ENCODE measurements at places on chromosomes 2 and 18.
A peak's percentile ranks its signal among the peaks of the same experiment; 100 is the strongest.

DNA sequence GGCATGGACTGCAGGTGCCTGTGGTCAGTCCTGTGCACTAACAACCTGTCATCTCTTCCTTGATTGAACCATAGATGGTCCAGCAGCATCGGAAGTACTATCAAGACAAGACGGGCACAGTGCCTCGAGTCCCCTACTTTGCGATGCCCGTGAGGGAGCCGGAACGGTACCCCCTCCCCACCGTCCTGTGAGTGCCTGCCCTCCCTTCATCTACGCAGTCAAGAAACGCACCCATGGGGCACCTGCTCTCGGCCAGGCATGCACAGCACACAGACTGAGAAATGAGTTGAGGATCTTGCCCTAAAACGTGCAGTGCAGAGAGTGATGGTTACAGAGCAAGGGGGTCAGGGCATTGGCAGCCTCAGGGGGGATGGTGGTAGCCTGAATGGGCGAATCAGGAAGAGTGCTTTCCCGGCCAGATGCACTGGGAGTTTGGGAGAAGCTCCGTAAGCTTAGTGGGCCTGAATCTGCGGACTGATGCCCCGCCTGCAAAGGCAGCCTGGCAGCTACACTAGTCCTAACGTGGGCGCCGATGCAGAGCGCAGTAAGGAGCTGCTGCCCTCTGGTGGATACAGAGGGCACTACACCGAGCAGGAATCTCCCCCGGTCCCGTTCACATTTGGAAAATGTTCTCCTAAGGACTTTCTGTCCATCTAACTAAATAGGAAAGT lies 63.6 kb downstream of the CIB4 start:
- DNase-seq: peak; percentile 69

DNA sequence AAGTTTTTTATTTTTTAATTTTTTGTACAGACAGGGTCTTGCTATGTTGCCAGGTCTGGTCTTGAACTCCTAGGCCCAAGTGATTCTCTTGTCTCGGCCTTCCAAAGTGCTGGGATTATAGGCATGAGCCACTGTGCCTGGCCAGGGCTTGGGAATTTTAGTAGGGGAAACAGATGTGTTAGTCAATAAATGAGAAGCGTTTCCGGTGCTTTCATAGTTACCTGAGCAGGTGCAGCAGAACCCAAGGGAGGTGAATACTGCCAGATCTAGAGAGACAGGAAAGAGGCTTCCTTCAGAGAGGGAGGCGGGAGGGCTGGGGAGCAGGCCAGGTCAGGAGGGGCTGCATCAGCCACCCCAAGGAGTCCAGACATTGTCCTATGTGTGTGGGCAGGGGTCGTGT lies 30.5 kb upstream of the IMPA2 start:
- no peak for DNase-seq

DNA sequence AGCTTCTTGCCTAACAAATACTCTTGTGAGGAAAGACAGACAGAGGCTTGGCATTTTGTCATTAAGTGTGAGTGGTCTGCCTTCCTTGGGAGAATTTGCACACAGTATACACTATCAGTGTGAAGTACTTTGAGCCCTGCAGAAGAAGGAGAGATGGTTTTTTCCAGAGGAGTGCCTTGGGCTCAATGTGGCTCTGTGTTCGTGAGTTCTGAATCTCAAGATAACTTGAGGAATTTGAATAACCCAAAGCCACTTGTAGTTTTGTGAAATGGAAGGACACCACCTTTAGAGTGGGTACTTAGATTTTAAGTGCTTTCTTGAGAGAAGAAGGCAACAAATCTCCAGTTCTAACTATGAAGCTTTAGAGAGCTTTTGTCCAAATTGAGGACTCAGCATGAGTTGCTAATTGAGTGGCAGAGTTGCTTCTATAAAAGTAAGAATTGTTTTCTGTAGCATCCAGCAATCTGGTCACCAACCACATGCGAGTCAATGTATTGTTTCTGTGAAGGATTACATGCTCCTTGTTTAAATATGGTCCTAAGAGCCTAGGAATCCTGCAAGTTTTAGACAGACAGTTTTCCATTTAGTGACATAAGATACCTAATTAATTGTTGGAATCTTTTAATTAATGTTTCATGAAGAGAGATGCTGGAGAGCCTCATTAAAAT lies 68.3 kb downstream of the BABAM2 start:
- no peak for DNase-seq

- no peak for DNase-seq
Measured at GRCh38 chr2:8485736-8486135, 196.1 kb upstream of the ID2 start.

GRCh38 chr2:63862806-63863205 lies 21.1 kb downstream of the UGP2 start:
- DNase-seq: no peak

DNA sequence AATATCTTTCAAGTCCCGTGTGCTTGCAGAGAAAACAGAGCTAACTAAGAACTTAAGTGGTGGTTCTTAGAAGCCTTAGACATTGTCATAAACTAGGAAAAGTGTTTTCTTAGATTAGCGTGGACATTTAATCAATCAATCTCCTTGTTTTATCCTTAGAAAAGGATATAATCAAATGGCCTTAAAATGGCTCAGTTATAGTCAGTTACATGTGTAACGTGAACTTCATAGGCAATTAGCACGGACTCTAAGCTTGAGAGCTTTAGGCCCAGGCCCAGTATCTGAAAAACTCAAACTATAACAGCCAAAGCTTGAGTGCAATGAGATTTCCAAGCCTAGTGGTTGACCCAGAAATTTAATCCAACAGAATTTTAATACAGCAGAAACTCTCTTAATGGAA lies 43.5 kb upstream of the SP3 start:
- DNase-seq: no peak

DNA sequence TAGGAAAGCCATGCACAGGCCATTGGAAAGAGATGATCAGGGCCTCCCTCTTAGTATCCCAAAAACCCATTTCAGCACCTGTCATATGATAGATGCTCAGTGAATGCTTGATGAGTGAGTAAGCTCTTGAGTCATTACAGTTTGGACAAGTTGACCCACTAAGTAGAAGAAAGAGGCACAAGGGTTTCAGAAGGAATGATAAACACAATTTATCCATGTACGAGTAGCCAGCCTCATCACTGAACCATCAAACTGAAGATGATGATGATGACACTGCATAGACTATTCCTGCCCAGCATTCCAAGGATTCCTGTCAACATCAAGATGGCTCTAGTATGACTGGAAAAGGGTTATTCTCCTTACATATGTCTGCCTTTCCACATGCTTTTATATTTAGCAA lies 596.0 kb downstream of the BCL11A start:
- DNase-seq: no peak

DNA sequence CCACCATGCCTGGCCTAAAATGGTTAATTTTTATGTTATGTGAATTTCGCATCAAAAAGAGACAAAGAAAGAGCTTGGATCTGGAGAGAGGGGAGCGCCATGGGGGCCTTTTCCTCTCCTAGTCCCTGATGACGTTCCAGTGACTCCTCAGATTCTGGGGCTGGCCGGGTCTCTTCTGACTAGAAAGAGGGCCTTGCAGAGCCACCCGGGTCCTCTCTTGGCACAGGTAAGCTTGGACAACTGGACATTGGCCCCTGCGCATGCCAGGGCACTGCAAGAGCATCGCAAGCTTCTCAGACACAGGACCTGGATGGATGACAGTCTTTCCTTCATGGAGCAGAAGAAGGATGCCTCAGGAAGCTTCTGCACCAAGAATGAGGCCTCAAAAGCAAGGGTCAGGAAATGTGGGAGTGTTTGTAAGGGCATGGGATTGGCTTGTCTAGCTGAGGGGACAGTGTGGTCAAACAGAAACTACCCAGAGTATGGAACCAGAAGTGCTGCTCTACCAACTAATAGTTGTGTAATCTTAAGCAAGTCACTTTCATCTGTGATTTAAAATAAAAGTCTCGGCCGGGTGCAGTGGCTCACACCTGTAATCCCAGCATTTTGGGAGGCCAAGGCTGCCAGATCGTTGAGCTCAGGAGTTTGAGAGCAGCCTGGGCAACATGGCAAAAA lies 35.2 kb downstream of the FOSL2 start:
- no peak for DNase-seq

DNA sequence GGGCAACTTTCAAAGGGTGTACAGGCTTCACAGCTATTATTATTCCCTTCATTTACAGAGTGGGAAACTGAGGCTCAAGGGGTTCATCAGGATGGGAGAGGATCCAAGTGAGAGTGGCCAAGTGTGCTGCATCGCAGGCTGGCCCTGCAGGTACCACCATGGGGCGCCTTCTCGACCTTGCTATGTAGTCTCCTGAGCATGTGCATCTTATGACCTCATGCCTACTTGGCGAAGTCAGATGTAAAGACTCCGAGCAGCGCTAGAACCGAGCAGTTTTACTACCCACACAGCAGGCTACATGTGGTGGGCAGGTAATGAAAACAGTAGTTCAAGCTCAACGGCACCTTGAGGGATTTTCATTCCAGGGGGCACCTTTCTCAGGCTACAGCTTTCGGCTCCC lies 42.0 kb downstream of the TFCP2L1 start:
- DNase-seq: no peak

GRCh38 chr18:470661-471501 lies 29.6 kb downstream of the COLEC12 start:
- no peak for DNase-seq

GRCh38 chr2:144402251-144402650 lies 117.7 kb downstream of the ZEB2 start:
- DNase-seq: no peak

DNA sequence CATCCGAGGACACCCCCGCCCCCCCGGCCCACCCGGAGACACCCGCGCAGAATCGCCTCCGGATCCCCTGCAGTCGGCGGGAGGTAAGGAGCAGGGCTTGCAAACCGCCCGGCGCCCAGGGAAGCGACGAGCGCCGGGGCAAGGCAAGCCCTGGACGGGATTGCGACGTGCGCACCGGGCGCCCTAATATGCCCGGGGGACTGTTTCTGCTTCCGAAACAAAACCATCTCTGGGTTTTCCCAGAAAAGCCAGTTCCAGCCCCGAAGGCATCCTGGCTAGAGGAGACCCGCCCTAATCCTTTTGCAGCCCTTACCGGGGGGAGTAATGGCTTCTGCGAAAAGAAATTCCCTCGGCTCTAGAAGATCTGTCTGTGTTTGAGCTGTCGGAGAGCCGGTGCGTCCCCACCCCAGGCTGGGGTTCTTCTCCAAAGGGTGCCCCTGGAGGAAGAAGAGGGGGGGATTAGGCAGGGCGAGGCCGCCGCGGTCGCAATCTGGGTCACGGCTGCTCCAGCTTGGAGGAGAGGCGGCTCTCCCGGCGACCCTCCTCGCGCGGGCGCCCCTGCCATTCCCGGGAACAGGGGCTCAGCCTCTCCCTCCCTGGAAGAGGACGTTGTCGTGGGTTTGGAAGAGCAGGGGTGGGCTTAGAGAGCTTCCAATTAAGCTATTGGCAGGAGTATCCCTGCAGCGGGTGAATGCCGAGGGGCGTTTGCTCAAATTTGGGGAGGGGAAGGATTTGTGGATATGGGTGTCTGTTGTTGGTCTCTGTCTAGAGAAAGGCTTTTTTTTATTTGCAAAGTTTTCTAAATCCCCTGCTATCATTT lies 521 bp downstream of the MYCN start:
- peak; percentile 51 for DNase-seq

GRCh38 chr2:180655842-180656454 lies 324.5 kb upstream of the UBE2E3 start:
- no peak for DNase-seq

GRCh38 chr2:42044939-42045338 lies 2.9 kb upstream of the PKDCC start:
- no peak for DNase-seq

DNA sequence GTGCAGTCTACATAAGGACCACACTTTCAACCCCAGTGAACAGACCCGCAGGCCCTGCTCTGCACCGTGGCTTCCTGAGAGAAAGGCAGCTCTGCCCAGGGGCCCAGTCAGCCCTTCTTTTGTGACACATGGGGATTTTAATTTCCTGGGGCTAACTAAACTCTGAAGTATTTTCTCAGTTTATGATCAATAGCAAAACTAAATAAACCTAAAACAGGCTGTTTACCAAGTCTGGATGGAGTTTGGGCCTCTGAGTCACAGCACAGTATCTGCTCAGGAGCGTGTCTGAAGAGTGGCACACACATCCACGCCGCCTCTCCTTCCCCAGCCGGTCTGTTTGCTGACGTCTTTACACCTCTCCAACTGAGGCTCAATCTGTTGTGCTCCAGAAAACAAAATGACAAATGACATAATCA lies 72.3 kb downstream of the LDLRAD4 start:
- DNase-seq: no peak

- no peak for DNase-seq
Measured at GRCh38 chr2:73295751-73296400, 2.5 kb upstream of the EGR4 start.

GRCh38 chr2:190856985-190857384 lies 23.6 kb upstream of the GLS start:
- DNase-seq: no peak

DNA sequence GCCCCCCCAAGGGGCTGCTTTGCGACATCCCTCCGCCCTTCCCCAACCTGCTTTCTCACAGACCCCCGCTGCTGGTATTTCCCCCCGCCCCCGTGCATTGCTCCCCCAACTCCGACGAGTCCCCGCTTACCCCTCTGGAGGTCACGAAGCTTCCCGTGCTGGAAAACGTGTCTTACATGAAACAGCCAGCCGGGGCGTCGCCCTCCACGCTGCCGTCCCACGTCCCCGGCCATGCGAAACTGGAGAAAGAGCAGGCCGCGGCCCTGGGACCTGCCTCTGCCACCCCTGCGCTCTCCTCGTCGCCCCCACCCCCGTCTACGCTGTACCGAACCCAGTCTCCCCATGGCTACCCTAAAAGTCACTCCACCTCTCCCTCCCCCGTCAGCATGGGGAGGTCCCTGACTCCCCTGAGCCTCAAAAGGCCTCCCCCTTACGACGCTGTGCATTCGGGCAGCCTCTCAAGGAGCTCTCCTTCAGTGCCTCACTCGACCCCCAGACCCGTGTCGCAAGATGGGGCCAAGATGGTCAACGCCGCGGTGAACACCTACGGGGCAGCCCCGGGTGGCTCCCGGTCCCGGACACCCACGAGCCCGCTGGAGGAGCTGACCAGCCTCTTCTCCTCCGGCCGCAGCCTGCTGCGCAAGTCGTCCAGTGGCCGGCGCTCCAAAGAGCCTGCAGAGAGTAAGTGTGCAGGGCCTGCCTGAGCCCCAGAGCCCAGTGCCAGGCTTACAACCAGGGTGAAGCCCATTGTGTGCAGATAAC lies 183.0 kb downstream of the NYAP2 start:
- no peak for DNase-seq

- DNase-seq: no peak
Measured at GRCh38 chr2:15782769-15783294, 157.5 kb upstream of the MYCN start.

GRCh38 chr2:176115883-176116813 lies at the start of gene HOXD10:
HOXD10 (plus strand) TSS chr2:176116778; CDS start chr2:176116834, 56 bp downstream.
- no peak for DNase-seq

- DNase-seq: no peak
Measured at GRCh38 chr2:8392098-8392866, 289.6 kb upstream of the ID2 start.
